ENCODE measurements at places on chromosomes 11 and 22.

- DNase-seq = peak; percentile 56
Observed at GRCh38 chr22:38572065-38572464, 2.1 kb upstream of the DMC1 start.

GRCh38 chr11:35780951-35781860 lies 118.6 kb downstream of the TRIM44 start:
- DNase-seq = peak; percentile 24

DNA sequence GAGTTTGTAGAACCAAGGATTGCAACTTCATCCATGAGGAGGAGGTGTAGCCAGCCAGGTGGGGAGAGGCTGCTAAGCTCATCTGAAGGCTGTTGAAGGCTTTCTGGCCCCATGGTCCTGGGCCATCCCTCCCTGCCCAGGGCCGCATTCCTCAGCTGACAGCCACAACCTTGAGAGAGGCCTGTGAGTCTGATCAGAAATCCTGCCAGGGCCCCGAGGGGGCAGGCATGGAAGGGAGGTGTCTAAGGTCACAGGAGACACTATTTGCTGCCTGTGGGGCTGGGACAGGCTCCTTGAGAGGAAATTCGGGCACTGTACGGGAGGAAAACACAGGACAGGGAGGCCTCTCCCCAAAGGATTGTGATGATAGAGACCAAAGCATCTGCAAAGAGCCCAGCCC lies 88.1 kb upstream of the IGLL5 start:
- no peak for DNase-seq

- DNase-seq = no peak
Observed at GRCh38 chr22:48096851-48097665, 1334.6 kb downstream of the TBC1D22A start.

GRCh38 chr11:73259406-73260126 lies 12.6 kb upstream of the P2RY6 start:
- no peak for DNase-seq
